Naive thymus-derived CD4-positive, alpha-beta T cell (primary cell): ENCODE measurements at places on chromosomes 7 and 10.

DNA sequence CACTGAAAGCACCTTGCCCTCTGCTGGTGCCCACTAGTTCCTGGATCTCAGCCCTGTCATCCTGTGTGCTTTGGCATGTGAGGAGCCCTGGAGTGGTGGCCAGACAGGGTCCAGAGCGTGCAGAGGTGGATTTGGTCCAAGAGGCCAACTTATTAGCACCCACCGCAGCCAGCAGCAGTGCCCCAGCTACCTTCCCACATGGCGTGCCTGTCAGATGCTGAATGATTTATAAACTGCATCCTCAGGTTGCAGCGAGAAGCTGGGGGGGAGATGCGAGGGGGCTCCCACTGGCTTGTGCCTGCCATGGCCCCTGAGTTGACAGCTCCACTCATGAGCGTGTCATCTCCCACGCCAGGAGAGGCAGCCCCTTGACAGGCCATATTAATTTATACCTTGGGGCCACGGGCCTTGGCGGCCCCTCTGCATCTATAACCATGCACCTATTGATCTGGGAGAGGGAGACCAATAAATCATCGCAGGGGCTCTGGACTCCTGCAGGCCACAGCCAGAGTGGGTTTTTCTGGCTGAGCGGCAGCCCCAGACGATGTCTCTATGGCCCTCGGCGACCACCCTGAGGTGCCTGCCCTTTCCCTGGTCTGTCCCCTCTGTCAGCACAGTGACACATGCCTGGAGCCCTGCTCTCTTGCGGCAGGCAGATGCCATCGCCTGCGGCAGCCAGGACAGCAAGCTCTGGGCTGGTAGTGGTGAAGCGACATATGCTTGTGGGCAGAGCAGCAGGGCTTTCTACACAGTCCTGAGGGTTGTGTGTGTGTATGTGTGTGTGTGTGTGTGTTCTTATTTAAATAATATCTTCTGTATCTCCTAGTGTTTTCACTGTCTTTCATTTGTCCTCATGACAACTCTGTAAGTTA, 120.8 kb downstream of the CDH23 start:
- no peak overlapping the region for H3K27ac ChIP-seq
- no peak overlapping the region for H3K4me3 ChIP-seq
- no peaks in the 10 kb centered on the region for H3K27me3 ChIP-seq
- no peak for DNase-seq
- H3K36me3 ChIP-seq, result no peaks in the 10 kb centered on the region

DNA sequence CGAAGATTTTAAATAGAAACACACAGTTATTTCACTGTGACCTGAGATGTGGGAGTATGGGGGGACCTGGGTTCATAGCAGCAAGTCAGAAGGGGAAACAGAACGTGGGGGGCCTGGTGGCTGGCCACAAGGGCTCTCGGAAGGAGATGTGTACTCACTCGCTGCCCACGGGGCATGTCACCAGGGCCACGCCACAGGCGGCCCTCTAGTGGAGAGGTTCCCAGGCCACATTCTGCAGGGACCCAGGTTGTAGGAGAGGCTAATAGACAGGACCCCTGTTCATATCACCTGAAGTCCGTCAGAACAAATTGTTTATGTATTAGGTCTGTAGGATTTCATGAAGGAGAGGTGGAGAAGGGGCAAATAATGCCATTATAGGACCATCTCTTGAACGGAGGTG, 25.1 kb upstream of the SVOPL start:
- no peaks in the 10 kb centered on the region for H3K27me3 ChIP-seq
- no peaks in the 10 kb centered on the region for H3K4me1 ChIP-seq
- no peak overlapping the region for H3K4me3 ChIP-seq
- no peaks in the 10 kb centered on the region for H3K36me3 ChIP-seq
- H3K27ac ChIP-seq, result no peak overlapping the region
- DNase-seq, result no peak

- no peaks in the 10 kb centered on the region for H3K36me3 ChIP-seq
- H3K4me1 ChIP-seq, result no peaks in the 10 kb centered on the region
- H3K27me3 ChIP-seq, result no peaks in the 10 kb centered on the region
- H3K27ac ChIP-seq, result no peak overlapping the region
- no peak overlapping the region for H3K4me3 ChIP-seq
Observed at GRCh38 chr7:156466955-156467625, 173.5 kb upstream of the RNF32 start.

DNA sequence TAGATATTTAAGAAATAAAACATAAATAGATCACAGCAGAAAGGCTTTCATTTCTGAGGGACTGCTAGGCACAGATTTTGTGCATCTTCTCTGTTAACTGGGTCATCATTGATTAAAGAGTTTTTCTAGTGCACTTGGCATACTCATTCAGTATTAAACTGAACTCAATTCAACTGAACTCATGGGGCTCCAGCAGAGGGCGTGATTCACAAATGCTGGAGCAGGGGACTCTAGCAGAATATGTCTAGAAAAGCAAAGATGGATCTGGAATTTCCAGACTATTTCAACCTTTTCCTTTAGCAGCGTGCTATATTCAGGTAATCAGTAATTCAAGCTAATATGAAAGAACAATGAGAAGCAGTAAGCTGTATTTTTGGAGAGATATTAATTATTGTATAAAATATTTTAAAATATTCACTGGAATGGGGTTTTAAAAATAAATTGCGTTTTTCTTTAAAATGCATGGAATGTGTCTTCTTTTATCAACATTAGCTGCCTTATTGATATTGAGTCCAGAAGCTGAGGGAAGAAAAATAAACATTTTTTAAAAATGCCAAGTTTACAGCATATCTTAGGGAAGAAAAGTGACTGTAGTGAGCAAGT, 296.8 kb upstream of the CACNA2D1 start:
- DNase-seq, result no peak
- H3K36me3 ChIP-seq, result no peaks in the 10 kb centered on the region
- H3K27ac ChIP-seq, result no peak overlapping the region
- no peaks in the 10 kb centered on the region for H3K4me1 ChIP-seq
- H3K27me3 ChIP-seq, result no peaks in the 10 kb centered on the region
- H3K4me3 ChIP-seq, result no peak overlapping the region

DNA sequence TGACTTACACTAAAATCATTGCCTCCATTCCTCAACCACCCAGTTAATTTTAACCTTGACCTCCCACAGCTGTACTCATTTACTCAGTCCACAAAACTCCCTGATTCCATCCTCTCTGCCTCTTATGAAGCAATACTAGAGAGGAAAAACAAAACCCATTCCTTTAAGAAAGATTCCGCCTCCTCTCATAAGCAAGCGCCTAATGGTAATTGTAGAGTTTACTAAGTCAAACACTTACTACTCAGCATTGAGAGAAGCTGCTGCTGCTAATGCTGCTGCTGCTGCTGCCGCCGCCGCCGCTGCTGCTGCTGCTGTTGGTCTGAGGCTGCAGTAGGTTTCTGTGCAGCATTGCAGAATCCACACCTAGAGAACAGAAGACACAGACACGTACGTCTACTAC, 2.1 kb upstream of the ADD3 start:
- peak; percentile 27 for DNase-seq
- no peak overlapping the region for H3K4me3 ChIP-seq
- peaks cover 17% of the 10 kb centered on the region for H3K36me3 ChIP-seq
- H3K27ac ChIP-seq, result no peak overlapping the region

- no peak for DNase-seq
- no peaks in the 10 kb centered on the region for H3K36me3 ChIP-seq
- H3K4me1 ChIP-seq, result no peaks in the 10 kb centered on the region
- no peak overlapping the region for H3K4me3 ChIP-seq
Observed at GRCh38 chr7:134622303-134622995, 24.2 kb upstream of the BPGM start.

DNA sequence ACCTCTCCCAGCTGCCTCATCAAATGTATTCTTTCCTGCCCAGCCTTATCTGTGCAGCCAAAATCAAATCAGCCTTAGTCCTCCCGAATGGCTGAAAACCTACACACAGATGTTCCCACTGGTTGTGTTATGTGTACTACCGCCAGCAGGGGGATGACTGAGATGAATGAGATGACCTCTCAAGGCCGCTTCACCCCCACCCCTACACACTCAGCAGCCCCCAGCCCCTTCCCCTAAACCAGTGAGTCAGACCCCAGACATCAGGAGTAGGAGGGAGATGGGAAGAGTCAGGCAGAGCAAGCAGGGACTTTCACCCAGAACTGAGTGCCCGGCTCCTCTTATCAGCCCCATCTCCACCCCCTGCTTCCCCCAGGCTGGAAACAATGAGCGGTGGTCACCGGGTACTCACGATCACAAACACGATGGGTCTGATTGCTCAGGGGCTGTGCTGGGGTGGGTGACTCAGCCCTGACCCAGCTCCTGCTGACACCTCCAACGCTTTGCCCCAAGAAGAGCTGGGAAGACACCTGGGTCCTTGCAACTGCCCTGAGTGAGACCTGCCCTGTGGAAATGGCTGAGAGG, 6.5 kb upstream of the C10orf105 start:
- H3K27me3 ChIP-seq, result no peaks in the 10 kb centered on the region
- peaks cover 60% of the 10 kb centered on the region for H3K4me1 ChIP-seq
- DNase-seq, result no peak
- peak overlapping the region; percentile 2 for H3K4me3 ChIP-seq

DNA sequence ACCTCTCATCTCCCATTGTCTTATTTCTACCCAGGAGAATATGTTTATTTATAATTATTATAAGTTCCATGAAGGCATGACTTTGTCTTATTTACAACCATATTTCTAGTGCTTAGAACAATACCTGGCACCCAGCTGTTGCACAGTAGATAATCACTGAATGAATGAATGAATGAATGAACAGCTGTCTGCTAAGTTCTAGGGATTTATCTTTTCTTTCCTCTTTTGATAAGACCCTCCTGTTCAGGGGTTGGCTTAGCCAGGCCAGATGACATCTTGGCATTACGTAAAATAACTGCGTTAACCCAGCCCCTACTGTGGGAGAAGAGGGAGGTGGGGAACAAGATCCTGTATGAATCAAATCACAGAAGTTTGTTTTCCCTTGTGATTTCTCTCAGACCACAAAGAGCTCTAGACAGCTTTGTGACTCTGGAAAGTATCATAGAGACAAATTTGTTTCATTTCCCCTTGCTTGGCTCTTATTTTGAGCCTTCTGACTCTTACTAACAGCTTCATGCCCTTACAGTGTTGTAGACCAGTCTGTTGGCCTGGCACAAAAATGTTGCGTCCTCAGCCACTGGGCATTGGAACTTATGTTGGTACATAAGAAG, 8.4 kb downstream of the ZNF862 start:
- no peaks in the 10 kb centered on the region for H3K27me3 ChIP-seq
- H3K4me3 ChIP-seq, result no peak overlapping the region
- H3K36me3 ChIP-seq, result peaks cover 4% of the 10 kb centered on the region
- DNase-seq, result no peak
- no peak overlapping the region for H3K27ac ChIP-seq

GRCh38 chr10:102131286-102132170, 1.3 kb upstream of the PPRC1 start:
- H3K27me3 ChIP-seq, result no peaks in the 10 kb centered on the region
- H3K36me3 ChIP-seq, result no peaks in the 10 kb centered on the region
- H3K4me1 ChIP-seq, result peaks cover 26% of the 10 kb centered on the region
- no peak for DNase-seq
- no peak overlapping the region for H3K4me3 ChIP-seq

GRCh38 chr7:158374586-158374985, 213.0 kb downstream of the PTPRN2 start:
- no peaks in the 10 kb centered on the region for H3K36me3 ChIP-seq
- no peak for DNase-seq
- H3K4me3 ChIP-seq, result no peak overlapping the region
- no peaks in the 10 kb centered on the region for H3K27me3 ChIP-seq
- no peak overlapping the region for H3K27ac ChIP-seq

GRCh38 chr10:72132854-72133253, 44.5 kb upstream of the SPOCK2 start:
- H3K4me3 ChIP-seq, result no peak overlapping the region
- no peaks in the 10 kb centered on the region for H3K36me3 ChIP-seq
- no peak for DNase-seq
- no peak overlapping the region for H3K27ac ChIP-seq

DNA sequence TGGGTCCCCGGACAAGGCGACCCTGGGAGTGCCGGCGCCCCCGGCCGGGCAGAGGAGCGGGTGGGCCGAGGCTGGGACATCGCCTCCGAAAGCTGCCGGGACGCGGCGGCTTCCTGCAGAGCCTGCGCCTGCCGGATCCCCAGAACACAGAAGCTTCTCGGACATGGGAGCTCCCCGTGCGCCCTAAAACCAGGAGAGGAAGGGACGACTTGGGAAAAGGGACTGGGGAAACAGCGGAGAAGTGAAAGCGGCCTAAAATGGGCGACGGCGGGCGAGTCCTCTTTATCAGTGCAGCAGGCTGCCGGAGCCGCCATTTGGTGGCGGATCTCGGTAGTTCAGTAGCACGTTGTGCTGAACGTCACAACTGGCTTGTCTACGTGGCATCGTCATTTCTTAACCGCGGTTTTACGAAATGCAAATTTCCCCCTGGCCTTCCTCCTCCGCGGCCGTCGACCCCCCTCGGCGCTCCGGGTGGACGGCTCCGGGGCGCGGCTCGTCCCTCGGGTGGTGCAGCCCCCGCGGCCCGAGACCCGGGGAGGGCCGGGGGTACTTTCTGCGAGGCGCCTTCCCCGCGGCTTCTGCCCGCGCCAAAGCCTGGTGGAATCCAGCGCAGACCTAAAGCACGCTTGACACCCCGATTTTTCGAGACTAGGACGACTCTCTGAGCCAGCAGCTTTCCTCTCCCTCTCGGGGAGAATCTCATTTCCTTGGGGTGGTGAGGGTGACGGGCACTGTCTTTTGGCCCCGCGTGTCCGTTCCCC, 9.9 kb upstream of the SPAG6 start:
- H3K4me3 ChIP-seq, result peak overlapping the region; percentile 57
- H3K27ac ChIP-seq, result peak overlapping the region; percentile 63
- H3K27me3 ChIP-seq, result peaks cover 47% of the 10 kb centered on the region
- H3K4me1 ChIP-seq, result peaks cover 38% of the 10 kb centered on the region
- no peaks in the 10 kb centered on the region for H3K36me3 ChIP-seq
- DNase-seq, result peak; percentile 73

DNA sequence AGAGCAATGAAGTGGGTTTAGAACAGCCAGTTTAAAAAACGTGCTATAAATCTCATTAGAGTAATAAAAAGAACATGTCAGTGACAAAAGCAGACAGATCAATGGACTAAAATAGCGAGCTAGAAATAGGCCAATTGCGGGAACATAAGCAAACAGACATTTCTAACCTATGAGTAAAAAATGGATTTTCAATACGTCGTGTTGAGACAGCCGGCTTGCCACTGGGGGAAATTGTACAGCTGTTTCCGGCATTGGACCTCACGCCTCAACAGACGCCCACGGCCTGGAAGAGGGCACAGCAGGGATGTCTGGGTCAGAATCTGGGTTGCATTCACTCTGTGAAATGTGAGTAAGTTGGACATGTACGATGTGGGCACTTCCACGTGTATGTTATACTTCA, 92.9 kb downstream of the SVOPL start:
- no peaks in the 10 kb centered on the region for H3K36me3 ChIP-seq
- no peak for DNase-seq
- H3K4me3 ChIP-seq, result no peak overlapping the region
- H3K27ac ChIP-seq, result no peak overlapping the region

GRCh38 chr7:111511845-111512244, 50.4 kb downstream of the IMMP2L start:
- H3K4me1 ChIP-seq, result no peaks in the 10 kb centered on the region
- DNase-seq, result no peak
- H3K4me3 ChIP-seq, result no peak overlapping the region
- H3K36me3 ChIP-seq, result no peaks in the 10 kb centered on the region
- no peaks in the 10 kb centered on the region for H3K27me3 ChIP-seq
